Trophoblast cell (in vitro differentiated cells and primary cell): ENCODE measurements at places on chromosomes 1 and 21.

GRCh38 chr1:222048094-222048595 lies 306.3 kb upstream of the DUSP10 start:
- DNase-seq: no peak

GRCh38 chr1:62654744-62655143 lies 33.4 kb downstream of the DOCK7 start:
- DNase-seq: no peak

GRCh38 chr21:42302076-42302650 lies 13.0 kb downstream of the TFF3 start:
- DNase-seq: no peak

GRCh38 chr1:107327446-107327845 lies 186.6 kb downstream of the NTNG1 start:
- no peak for DNase-seq

- DNase-seq: no peak
Observed at GRCh38 chr1:59342801-59343575, 46.1 kb downstream of the FGGY start.

- no peak for DNase-seq
Observed at GRCh38 chr1:234529095-234529949, 50.3 kb upstream of the TARBP1 start.

GRCh38 chr1:180927841-180928240 lies 15.1 kb downstream of the KIAA1614 start:
- no peak for DNase-seq

DNA sequence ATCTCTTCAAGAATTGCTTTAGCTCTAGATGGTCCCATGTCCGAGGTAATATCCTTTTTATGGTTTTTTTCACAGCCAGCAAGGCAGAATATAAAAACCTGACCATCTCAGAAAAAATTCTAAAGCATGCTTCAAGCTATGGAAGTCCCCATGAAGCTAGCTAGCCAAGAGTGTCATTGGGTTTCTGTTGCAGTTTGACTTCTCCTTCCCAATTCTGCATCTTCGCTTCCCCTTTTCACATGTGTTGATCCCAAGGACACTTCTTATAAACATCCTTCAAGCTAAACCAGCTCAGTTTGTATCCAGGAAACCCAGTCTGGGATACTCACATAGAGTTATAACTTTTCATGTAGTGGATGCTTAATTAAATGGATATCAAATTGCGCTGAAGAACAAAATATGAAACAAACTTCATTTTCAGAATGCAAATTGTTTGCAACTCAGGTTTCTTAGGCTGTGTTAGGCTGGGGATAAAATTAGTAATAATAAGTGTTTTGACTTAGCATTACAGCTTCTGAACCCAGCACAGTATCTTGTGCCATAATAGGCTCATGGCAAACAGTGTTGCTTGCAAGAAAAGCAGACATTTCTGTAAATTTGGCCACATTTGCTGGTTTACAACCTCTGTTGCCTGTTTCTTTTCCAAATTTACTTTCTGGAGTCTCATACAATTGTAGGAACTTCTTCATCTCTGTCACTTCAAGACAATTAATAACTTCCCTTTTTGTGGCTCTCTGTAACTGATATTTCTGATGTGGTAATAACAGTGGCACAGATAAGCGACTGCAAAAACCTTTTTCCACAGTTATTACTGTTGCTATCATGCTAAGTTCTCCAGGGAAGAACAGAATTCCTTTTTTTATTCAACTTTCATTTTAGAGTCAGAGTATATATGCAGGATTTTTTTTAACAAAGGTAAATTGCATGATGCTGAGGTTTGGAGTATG lies 53.2 kb downstream of the NCAM2 start:
- DNase-seq: no peak

- DNase-seq: no peak
Observed at GRCh38 chr21:28253338-28253737, 739.3 kb downstream of the LTN1 start.

GRCh38 chr21:30232011-30232410 lies 16.1 kb upstream of the CLDN8 start:
- DNase-seq: peak; percentile 49

- peak; percentile 54 for DNase-seq
Observed at GRCh38 chr1:60281360-60281932, 207.9 kb upstream of the C1orf87 start.

DNA sequence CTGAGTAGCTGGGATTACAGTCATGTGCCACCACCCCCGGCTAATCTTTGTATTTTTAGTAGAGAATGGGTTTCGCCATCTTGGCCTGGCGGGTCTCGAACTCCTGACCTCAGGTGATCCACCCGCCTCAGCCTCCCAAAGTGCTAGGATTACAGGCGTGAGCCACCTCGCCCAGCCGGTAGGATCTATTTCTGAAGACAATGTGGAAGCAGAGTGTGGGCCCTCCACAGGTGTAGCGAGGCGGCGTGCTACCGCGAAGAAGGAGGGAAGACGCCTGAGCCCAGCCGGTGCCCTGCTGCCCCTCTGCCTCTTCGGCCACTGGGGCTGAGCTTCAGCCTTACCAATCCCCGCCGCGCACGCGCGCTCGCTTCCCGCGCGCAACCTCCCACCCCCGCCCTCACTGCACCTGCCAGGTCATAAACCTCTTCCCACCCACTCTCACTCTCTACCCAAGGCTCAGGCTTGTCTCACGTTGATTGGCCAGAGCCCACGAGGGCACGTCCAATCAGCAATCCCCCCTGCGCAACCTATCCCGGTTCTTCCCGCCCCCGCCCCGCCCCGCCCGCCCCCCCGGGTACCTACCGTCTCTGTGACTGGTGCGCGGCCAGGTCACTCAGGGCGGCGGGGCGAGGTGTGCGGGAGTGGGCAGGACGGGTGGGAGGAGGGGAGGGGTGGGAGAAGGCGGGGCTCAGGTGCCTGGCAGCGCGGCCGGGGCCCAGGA lies 409 bp upstream of the HOOK1 start:
- peak; percentile 91 for DNase-seq

GRCh38 chr1:205537386-205538018 lies 33.0 kb downstream of the CDK18 start:
- DNase-seq: no peak

DNA sequence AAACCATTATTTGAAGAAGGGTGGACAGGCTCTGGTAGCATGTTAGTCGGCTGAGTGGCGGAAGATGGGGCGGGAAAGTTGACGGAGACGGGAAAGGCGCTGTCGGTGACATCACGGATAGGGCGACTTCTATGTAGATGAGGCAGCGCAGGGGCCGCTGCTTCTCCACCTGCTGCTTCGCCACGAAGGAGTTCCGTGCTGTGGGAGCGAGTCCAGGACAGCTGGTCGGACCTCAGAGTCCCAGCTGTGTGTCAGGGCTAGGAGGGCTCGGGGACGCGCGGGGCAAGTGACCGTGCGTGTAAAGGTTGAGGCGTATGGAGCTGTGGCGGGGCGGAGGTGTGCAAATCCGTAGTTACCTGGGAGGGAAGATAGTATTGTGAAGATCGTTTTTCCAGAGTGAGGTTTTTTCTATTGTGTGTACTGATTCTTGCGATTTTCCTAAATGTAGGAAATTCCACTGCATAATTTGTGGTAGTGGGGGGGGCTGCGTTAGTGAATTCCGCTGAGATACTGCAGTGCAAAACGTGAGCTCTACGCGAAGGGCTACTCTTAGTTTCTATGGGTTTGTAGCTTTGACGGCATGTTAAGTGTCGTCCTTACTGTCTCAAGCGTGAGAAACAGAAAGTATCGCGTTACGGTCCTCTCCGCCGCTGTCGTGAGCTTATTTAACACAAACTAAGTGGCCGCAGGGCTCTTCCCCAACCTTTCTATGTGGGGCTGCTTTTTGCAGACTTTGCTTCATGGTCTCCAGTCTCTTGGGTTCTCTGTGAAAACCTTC lies 111.2 kb upstream of the NBPF11 start:
- DNase-seq: peak; percentile 95

DNA sequence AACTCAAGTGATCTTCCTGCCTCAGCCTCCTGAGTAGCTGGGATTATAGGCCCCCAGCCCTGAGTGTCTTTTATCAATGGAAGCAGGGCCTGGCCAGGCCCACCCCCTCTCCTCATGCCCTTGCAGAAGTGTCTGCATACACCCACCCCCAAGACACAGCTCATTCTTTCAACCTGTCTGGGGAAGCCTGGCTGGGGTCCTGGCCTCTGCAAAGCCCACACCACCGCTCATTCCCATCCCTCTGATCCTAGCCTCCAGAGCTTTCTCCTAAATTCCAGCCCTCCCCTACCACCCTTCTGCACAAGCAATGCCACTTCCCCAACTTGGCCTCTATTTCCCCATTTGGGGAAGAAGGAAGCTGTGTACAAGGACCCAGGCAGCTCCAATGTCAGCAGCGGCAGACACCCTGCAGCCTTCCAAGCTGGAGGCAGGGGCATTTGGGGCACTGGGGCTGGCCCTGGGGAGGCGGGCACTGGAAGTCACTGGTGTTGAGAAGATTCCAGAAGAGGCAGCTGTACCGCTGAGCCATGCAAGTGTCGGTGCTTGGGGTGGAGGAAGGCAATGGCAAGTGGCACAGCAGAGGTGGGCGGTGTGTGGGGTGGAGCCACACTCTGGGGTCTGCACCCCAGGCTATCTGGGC lies 33.7 kb upstream of the ARF1 start:
- DNase-seq: no peak

DNA sequence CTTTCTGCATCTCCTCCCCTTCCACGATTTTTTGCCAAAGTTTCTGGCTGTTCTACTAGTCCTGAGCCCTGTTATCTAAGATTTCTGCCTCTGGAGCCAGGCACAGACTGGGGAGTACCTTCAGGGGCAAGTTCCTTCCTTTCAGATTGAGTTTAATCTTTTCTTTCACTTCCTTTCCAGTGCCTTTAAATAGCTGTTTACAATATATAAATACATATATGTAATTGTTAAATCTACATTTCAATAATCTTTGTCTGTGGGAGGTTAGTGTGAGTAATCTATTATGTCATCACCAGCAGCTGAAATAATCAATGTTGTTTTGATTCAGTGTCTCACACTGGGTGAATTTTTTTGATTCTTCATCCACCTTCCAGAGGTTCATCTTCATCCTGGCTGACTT lies 31.8 kb downstream of the DIPK1A start:
- DNase-seq: no peak

DNA sequence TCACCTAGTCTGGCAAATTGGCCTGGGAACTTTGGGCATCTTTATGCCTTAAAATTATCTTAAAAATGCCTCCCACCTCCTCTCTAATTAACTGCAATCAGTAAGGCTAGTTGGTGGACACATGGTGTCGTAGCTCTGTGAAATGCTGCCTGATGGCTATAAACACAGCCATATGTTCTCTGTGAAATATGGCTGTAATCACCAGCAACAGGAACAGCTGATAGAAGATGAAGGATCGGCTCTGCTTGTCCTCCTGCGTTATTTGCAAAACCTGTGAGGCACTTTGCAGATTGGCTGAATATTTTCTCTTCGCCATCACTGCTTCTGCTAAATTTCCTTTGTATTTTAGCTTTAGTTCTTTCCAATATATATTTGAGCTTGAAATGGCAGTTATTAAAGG lies 419.6 kb downstream of the RWDD3 start:
- no peak for DNase-seq

DNA sequence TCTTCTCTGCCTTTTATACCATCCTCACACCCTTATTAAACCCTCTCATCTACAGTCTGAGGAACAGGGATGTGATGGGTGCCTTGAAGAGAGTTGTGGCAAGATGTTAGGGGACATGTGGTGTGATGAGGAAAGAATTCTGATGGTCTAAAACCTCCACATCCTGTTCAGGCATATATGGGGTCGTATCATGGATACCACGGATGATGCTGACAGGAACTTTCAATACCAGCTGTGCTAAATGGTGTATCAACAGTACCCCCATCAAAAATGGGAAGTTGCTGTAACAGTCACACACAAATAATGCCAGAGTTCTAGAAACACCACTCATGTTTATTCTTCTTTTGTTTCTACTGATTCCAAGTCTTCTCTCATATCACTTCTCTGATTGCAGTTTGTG lies 12.9 kb downstream of the OR2T6 start:
- no peak for DNase-seq

- no peak for DNase-seq
Observed at GRCh38 chr1:119347858-119348257, 20.7 kb upstream of the HAO2 start.

DNA sequence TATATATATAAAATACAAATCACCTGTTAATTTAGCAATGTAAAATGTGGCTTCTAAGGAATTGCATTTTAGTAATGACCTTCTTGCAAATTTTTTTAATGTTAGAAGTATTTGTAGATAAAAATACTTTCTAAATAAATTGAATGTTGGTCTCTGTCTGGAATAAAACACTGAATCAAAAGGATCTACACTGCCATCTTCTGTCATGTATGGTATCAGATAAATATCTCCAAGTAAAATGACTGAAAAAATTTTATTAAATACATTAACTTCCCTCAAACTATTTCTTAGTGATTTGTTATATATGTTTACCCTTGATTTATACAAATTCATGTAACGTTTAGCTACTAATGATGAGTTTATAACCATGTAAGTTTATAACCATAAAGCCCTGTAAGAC lies 2029.3 kb downstream of the MRPL39 start:
- no peak for DNase-seq

DNA sequence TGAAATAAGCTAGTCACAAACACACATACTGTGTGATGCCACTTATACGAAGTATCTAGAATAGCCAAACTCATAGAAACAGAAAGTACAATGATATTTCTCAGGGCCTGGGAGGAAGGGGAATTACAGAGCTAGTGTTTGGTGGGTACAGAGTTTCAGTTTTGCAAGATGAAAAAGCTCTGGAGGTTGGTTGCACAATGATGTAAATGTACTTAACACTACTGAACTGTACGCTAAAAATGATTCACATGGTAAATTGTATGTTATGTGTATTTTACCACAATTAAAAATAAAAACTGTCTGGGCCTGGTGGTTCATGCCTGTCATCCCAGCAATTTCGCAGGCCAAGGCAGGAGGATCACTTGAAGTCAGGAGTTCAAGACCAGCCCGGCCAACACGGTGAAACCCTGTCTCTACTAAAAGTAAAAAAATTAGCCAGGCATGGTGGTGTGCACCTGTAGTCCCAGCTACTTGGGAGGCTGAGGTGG lies 15.3 kb upstream of the FHAD1 start:
- no peak for DNase-seq

DNA sequence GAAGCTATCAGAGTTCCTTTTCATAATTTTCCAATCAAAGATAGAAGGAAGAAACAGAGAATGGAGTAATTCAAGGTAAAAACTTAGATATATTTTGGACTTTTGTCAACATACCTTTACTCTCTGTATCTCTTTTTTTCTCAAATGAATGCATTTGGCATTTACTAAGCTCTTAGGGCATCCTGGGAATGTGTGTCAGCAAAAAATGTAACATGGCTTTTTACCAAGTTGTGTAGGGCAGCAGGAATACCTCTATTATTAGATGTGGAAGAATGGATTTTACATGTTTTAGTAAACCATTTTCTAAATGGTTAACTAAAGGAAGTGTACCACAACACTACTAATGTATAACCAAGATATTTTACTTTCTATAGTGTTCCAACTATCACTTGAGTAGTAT lies 4.2 kb upstream of the COL11A1 start:
- DNase-seq: peak; percentile 40

- no peak for DNase-seq
Observed at GRCh38 chr1:22527122-22527521, 36.2 kb upstream of the EPHA8 start.

- no peak for DNase-seq
Observed at GRCh38 chr1:184987696-184988095, 13.4 kb upstream of the NIBAN1 start.

- DNase-seq: no peak
Observed at GRCh38 chr1:206829875-206830274, 35.5 kb upstream of the IL20 start.

GRCh38 chr1:93346421-93346993 lies 800 bp downstream of the DR1 start:
- peak; percentile 53 for DNase-seq

- DNase-seq: no peak
Observed at GRCh38 chr1:184912392-184912791, 61.9 kb downstream of the NIBAN1 start.
